ENCODE measurements at places on chromosomes 11 and 22.
A peak's percentile ranks its signal among the peaks of the same experiment; 100 is the strongest.

- peaks cover 20% of the 10 kb centered on the region for H3K4me1 ChIP-seq
- peaks cover 30% of the 10 kb centered on the region for H3K36me3 ChIP-seq
- no peaks in the 10 kb centered on the region for H3K27me3 ChIP-seq
- H3K4me3 ChIP-seq, result no peak overlapping the region
Observed at GRCh38 chr22:50199251-50199721, 1.5 kb upstream of the SELENOO start.

- H3K27me3 ChIP-seq, result no peaks in the 10 kb centered on the region
- H3K36me3 ChIP-seq, result no peaks in the 10 kb centered on the region
- DNase-seq, result no peak
- no peak overlapping the region for H3K4me3 ChIP-seq
- peaks cover 9% of the 10 kb centered on the region for H3K4me1 ChIP-seq
Observed at GRCh38 chr11:64048042-64048854, 12.5 kb downstream of the FLRT1 start.

DNA sequence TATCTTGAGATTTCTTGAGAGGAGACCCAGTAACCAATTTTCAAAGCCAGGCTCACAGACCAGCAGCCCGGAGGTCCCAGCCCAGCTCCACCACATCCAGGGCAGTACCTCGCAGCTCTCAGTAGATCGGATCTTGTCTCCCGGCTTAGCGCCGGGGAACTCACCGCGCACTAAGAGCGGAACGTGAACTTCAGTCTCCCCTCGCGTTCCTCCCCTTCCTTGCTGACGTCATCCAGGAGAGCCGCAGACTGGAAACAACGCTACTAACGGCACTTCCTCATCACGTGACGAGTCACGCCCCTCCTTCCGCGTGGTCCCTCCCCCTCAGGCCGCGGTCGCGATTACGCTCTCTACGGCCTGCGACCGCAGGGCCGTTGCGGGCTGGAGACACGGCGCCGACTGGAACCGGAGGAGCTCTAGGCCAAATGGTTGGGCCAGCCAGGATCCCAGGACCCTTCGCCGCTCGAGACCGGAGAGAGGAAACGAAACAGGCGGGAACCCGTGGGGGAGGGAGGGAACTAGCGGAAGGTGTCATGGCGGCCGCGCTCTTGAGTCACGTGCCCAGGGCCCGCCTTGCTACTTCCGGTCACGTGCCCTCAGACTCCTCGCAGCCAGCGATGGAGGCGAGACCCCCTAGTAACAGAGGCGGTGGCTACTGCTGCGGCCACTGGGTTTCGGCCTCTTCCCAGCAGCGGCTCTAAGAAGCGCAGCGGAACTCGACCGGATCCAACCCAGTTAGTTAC lies at the start of the genes GTF2H1 and HPS5:
TSS of gene GTF2H1 (plus strand) at position 599 of the 743 bp plus-strand sequence. CDS start 10,508 bp downstream, outside the sequence.
TSS of gene HPS5 (minus strand) at position 172 of the 743 bp plus-strand sequence. CDS start 4,282 bp downstream, outside the sequence.
- H3K27me3 ChIP-seq, result no peaks in the 10 kb centered on the region
- peak within 1 kb of the TSS; percentile 88 for H3K4me3 ChIP-seq
- H3K4me1 ChIP-seq, result peaks cover 31% of the 10 kb centered on the region

- DNase-seq, result no peak
- H3K36me3 ChIP-seq, result no peaks in the 10 kb centered on the region
- no peak overlapping the region for H3K27ac ChIP-seq
- no peaks in the 10 kb centered on the region for H3K27me3 ChIP-seq
- no peak overlapping the region for H3K4me3 ChIP-seq
Observed at GRCh38 chr11:73965076-73965763, 14.4 kb downstream of the DNAJB13 start.
